ENCODE measurements at places on chromosomes 3 and 15.
A peak's percentile ranks its signal among the peaks of the same experiment; 100 is the strongest.

- DNase-seq = no peak
These were observed 57.3 kb upstream of the GRM7 start for GRCh38 chr3:6803619-6804018.

- DNase-seq = no peak
These were observed 261.4 kb downstream of the CNTN3 start for GRCh38 chr3:74353039-74353438.

DNA sequence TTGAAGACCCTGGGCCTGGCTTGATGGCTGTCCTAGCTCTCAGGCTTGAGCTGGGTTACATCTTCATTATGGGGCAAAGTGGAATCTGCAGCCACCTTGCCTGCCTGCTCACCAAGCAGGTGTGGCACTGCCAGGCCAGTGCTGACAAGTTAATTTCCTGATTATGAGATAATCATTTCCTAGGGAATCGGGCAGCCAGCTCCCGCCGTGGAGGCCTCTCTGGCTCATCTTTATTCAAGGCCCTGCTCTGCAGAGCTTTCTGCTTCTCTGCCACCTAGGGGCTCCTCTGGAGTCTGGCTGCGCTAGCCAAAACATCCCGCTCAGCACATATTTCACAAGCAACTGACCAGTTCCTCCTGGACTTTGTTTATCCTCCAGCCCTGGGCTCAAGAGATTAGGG lies 9.9 kb downstream of the LOXL1 start:
- peak; percentile 61 for DNase-seq

GRCh38 chr3:12797892-12798558 lies 1.5 kb downstream of the CAND2 start:
- no peak for DNase-seq

DNA sequence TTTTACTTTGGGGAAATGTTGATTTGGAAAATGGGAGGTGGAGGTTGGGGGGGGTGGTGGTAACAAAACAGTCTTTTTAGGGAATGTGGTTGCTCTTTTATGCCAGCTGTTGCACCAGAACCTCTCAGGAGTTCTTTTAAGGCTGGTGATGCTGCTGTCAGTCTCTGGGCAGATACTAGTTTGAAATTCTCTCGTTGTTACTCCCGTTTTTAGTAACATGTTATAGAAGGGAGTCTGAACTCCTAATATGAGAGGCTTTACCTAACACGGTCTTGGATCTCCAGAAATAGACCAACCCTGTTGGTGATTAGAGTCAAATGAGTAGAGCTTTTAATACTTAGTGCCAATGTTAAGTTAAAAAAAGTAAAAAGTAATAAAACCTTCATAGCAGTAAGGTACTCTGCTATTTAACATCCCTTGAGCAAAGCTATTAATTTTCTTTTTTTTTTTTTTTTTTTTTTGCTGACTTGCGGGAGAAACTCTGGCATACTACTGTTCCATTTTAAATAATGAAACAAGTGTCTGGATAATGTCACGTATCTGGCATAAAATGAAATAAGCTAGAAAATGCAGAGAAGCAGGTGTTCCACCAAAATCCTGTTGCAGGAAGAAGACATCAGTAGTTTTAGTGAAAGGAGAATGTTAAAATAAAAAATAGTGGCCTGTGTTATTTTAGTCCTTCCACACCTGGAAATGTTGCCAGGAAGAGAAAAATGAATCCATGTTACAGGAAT lies 156.7 kb downstream of the CACNA1D start:
- DNase-seq = no peak

GRCh38 chr3:71103430-71103921 lies 480.1 kb downstream of the FOXP1 start:
- no peak for DNase-seq

DNA sequence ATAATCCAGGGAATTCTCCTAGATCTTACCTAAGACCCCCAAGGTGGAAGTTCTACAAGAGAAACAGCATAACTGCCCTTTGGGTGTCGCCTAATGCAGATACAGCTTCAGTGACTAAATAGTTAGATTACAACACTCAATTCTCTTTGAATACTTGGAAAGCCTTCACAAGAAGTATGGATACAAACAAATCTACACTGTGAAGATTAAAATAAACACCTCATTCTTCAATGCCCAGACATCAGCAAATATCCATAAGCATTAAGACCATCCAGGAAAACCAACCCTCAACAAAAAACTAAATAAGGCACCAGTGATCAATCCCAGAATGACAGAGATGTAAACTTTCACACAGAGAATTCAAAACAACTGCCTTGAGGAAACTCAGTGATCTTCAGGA lies 963.2 kb downstream of the PLOD2 start:
- no peak for DNase-seq

DNA sequence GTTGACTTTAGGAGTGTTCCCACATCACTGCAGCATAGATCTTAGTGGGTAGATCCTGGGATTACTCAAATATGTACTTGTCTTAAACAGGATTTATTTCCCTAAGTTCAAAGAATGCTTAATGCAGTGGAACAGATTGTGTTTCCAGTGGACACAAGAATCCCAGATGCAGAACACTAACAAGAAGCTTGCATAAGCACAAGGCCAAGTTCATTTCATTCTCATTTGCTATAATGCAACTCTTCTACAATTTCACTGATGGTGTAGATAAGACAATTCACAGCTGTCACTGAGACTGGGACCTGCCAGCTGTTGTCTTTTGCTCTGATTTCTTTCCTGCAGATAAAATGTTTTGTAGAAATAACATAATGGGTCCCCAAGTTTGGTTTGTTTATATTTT lies 225.6 kb downstream of the NFKBIZ start:
- no peak for DNase-seq

DNA sequence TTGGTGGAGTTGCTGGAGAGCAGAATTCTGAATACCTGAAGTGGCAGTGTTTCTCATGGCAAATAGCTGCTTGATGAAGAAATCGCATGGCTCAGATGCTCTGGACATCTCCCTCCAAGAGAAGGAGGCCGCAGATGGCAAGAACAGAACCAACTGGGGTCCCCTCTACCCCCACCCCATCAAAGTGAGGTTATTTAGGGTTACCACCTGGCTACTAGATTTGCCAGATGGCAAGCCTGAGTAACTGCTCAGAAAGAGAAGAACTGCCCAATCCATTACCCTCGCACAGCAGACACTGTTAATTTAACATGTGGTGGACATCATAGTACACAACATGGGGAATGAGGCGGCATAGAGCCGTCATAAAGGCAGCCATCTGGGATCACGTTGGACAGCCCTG lies 30.5 kb upstream of the LIPC start:
- no peak for DNase-seq

- no peak for DNase-seq
These were observed 37.1 kb downstream of the ESYT3 start for GRCh38 chr3:138471481-138471880.

GRCh38 chr3:142053244-142053643 lies 96.1 kb downstream of the TFDP2 start:
- DNase-seq = no peak

- DNase-seq = no peak
These were observed 145.5 kb downstream of the ATP10A start for GRCh38 chr15:25717457-25718168.

- no peak for DNase-seq
These were observed 19.1 kb downstream of the CSRNP1 start for GRCh38 chr3:39134305-39134704.

GRCh38 chr3:194489736-194490612 lies 3.2 kb upstream of the ATP13A3 start:
- DNase-seq = no peak

- no peak for DNase-seq
These were observed 102.1 kb downstream of the FBXL22 start for GRCh38 chr15:63699101-63699785.

- no peak for DNase-seq
These were observed 17.3 kb upstream of the HRH1 start for GRCh38 chr3:11136830-11137626.

GRCh38 chr3:159944781-159945180 lies 43.9 kb upstream of the IL12A start:
- DNase-seq = no peak

DNA sequence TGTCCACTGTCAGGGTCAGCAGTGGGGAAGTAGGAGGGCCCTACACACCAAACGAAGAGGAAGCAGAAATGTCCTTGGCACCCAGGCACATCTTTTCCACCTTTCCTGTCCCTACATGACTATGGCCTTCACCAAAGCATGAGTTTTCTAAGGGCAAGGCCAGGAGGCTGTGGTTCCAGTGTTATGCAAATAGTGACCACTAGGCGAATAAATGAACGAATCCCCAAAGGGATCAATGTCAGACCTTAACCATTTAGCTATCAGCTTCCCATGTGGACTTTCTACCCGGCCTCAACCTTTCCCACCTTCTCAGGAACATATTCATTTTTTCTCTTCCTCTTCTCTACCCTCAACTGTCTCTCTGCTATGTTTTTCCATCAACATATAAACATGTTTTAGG lies 63.1 kb downstream of the NTRK3 start:
- DNase-seq = no peak

DNA sequence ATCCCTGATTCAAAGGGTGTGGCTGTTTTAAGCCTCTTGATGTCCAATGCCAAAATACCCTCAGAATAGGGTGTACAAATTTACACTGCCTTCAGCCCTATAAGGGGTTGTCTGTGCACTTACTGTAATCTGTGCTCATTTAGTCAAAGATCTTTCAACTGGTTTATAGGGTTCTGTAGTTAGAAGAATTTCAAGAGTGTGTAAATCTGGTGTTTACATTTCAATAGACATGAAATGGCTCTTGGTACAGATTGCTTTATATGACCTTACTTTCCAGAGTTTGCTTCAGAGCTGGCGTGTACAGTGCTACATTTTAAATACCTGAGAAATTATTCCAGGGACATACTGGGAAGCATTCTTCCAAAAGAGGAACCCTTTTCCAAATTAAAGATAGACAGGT lies 399.3 kb downstream of the FOXP1 start:
- no peak for DNase-seq

GRCh38 chr15:63231206-63231605 lies 41.8 kb downstream of the RAB8B start:
- no peak for DNase-seq

DNA sequence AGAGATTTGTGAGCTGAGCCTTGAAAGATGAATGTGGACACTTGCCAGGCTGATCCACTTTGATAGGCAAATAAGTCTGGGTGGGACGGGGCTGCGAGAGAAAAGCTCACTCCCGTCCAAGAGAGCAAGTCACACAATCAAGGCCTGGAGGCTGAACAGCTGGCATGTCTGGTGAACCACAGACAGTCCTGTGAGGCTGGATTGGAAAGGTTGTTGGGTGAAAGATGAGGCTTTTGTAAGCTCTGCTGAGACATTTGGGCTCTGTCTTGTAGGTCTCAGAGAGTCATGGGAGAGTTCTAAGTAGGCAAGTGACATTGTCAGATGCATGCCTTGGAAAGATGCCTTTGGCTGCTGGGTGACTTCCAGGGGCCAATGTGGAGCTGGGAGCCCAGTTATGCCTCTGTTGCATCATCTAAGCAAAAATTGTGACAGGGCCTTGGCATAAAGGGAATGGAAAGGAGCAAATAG lies 38.5 kb downstream of the RPLP1 start:
- DNase-seq = no peak

DNA sequence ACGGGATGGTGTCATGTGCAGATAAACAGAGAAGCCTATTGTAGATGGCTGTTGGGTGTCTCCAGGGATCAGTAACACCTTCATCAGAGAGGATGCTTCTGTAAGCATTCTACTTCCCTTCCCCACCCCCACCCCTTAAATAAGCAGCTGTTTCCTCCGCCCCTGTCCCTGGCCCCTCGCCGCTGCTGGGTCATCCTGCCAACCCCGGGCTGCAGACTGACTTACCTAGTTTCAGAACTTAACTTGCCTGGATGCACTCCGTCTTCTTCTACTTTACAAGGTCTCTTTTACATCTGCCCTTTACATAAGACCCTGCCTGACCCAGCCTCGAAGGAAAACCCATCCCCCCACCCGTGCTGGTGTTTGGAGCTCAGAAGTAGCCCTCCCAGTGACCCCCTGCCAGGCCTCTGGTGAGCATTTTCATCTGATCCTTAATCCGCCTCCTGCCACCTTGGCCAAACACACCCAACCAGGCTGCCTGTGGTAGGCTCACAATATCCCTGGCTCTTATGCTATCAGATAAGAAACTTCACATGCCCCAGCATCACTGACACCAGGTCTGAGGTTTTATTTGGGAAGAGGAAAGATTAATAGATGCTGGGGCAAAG lies 103.0 kb upstream of the HES1 start:
- no peak for DNase-seq

DNA sequence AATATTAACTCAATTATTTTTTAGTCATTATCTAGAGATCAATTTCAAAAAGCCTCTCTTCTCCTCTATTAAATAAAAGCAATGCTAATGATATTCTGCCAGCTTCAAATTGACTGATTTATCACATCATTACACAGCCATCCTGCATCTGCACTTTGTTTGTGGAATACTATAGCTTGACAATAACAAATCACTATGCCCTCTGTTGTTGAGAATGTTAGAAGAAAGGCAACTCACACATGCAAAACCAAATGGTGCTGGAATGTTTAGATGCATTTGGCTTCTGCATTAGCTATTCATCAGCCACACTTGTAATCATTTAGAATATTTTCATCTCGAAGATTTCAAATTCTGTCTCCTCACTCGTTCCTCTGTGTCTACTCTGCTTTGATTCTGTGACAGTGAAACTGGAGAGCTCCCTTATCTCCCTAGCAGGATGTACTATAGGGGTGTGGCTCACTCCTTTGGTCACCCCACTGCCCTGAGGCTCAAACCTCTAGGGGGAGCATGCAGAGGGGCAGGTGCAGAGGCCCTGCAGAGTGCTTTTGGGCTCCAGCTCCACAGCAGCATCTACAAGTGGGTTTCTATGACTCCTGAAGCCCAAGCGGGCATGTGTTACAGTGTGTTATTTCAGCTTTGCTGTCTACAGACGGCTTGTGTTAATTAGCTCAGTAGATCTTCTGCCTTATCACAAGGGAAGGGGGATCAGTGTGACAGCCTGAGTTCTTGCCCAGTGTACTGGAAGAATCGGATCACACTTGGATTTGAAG lies 454.1 kb upstream of the BCHE start:
- no peak for DNase-seq

DNA sequence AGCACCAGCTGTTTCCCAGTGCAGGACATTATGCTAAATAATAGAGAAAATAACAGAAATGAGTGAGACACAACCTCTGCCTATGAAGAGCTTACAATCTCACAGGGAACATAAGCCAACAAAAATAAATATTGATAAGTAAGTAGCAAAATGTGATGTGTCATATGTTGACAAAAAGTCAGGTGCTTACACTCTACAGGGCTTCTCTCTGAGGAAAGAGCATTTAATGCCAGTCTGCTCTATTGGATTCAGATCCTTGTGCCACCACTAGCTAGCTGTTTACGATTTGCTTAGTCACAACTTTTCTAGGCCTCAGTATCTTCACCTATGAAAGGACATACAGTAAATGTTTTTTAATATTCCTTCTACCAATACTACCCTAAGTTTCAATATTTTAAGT lies 500.9 kb upstream of the NAALADL2 start:
- no peak for DNase-seq

All from Peyer's patch (tissue), 4 donors.